HTR-8/SVneo (cell line): ENCODE measurements at places on chromosomes 5 and 9.

- no peak for DNase-seq
These were observed 216.2 kb downstream of the MED10 start for GRCh38 chr5:6162175-6162574.

GRCh38 chr9:37636511-37637448, 14.0 kb upstream of the FRMPD1 start:
- no peak for DNase-seq

DNA sequence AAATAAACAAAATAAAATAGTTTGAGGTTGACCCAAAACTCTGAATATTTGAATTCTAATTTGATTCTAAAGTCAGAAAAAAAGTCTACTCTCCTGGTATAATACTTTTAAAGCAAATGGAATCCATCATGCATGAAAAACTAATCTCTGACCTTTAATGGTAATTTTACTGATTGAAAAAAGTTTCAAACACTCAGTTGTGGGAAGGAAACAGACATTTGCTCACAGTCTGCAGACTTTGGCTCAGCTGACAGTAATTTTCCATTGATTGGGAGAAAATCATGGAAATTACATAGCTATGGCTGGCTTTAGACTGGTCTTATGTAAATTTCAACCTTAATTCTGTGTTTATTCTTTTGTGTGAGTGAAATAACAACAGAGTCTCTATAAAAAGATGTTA, 574.3 kb downstream of the PDE4D start:
- DNase-seq = no peak

GRCh38 chr9:16419124-16419523, 451.3 kb downstream of the BNC2 start:
- no peak for DNase-seq

- DNase-seq = no peak
These were observed 141.4 kb downstream of the EBF1 start for GRCh38 chr5:158958021-158958994.

- DNase-seq = no peak
These were observed 10.9 kb upstream of the ARHGEF28 start for GRCh38 chr5:73615085-73615484.

- no peak for DNase-seq
These were observed 18.7 kb upstream of the MARCHF6 start for GRCh38 chr5:10334831-10335230.

DNA sequence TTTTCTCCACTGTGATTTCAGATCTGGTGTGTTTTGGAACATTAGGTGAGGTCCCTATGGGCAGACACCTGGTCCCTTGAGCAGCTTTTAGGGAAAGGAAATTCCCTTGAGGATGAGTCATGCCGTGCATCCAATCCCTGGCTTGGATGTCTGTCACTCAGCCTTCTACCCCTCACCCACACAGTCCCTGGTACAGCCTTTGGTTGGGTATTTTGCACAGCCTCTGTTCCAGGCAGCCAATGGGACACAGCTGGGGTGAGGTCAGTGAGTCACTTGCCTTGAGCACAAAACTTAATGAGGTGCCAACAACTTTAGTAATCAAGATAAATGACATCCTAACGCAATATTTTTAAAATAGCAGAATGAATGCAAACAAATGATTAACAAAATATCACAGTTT, 22.7 kb upstream of the SVEP1 start:
- no peak for DNase-seq

DNA sequence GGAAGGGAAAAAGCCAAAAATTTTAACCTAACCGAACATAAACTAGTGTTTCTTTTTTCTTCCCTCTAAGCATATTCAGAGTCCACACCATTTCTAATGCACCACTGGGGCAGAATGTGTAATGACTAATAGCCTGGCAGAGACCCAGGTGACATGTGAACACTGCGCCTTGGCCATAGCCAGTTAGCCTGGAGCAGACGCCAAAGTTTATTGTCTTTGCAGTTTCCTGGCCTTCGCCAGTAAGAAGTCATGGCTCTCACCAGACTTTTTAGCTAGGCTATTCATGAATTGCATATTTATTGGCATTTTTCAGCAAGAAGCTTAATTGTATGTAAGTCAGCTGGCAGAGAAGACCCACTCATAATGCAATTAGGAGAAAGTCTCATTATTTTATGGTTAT, 182.8 kb upstream of the SLC27A6 start:
- peak; percentile 6 for DNase-seq
